AG09309 (cell line): ENCODE measurements at places on chromosomes 7 and 10.

- DNase-seq = no peak
Measured at GRCh38 chr7:50795253-50795652, 12.6 kb upstream of the GRB10 start.

DNA sequence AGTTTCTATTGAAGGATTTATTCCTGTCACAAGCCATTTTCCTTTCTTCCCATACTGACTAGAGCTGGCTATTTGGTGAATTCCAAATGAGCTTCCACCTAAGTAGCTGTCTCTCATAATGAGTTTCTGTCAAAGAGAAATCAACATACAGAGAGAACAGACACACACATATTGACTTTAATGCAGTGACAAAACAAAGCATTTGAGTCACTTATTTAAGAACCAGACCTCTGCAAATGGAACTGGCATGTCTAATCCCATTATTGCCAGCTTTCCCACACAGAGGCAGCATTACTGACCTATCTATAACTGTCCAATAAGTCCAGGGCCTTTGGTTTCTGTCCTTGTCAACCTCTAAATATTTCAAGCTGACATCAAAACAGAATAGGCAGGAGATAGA lies 179.3 kb upstream of the CSTF2T start:
- DNase-seq = no peak

- DNase-seq = no peak
Measured at GRCh38 chr10:132925614-132926013, 16.8 kb downstream of the CFAP46 start.

DNA sequence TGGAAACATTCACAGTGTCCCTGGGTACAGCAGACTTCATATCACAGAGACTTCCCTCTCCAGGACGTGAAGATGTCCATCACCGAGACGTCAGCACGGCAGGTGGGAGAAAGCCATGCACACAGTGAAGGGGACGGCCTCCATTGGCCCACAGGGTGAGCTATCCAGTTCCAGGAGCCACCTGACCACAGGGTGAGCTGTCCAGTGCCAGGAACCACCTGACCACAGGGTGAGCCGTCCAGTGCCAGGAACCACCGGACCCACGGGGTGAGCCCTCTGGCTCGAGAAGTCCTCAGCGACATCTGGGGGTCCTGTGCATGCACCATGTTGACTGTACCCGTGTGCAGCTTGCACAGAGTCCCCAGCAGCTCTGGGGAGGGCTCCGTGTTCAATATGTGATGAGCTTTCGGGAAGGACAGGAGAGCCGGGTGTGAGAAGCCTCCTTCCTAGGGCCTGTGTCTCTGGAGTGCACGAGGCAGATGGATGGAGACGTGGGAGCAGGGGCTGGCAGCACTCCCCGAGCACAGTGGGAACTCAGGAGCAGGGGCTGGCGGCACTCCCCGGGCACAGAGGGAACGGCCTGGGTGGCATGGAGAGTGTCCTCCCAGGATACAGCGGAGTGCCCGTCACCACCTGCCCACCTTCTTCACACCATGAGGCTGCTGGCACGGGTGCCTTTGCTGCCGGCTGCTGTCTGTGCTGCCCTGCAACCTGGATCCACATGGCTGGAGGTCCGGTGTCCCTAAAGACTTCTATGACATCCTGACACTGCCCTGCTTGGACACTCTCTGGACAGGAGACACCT lies 616.2 kb downstream of the DNAJB6 start:
- no peak for DNase-seq

GRCh38 chr10:90798482-90798881 lies 59.4 kb downstream of the HTR7 start:
- DNase-seq = no peak

DNA sequence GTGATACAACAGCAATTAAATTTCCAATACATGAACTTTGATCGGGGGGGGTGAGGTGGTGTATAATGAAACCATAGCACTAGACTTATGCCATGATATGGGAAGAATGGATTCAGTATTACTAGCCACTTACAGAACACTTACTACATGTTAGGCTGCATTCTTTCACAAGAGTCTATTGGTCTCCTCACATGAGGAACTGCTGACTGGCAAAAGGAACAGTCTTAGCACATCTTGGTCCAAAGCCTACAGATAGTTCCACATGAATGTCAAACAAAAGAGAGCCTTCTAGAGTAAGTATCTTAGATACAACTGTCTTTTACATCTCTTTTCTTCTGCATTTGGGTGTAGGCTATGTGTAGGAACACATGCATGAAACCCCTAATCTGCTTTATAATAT lies 115.9 kb upstream of the DNAJB12 start:
- DNase-seq = no peak

- no peak for DNase-seq
Measured at GRCh38 chr10:106424054-106424453, 740.5 kb downstream of the SORCS1 start.

DNA sequence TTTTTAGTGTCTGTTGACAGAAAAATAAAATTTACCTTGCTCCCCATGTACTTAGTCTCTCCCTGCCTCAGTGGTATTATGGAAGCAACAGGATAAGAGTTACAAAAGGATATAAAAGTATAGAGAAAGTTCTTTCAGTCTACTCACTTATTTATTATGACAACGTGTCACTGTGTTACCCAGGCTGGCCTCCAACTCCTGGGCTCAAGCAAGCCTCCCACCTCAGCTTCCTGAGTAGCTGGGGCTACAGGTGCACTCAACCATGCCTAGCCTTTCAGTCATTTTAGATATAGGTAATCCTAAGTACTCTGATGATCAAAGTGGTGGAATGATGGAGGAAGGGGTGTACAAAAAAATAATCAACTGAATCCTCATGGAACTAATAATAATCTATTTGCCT lies 215.2 kb upstream of the MKLN1 start:
- no peak for DNase-seq

GRCh38 chr7:37341033-37341630 lies 107.5 kb downstream of the ELMO1 start:
- no peak for DNase-seq

DNA sequence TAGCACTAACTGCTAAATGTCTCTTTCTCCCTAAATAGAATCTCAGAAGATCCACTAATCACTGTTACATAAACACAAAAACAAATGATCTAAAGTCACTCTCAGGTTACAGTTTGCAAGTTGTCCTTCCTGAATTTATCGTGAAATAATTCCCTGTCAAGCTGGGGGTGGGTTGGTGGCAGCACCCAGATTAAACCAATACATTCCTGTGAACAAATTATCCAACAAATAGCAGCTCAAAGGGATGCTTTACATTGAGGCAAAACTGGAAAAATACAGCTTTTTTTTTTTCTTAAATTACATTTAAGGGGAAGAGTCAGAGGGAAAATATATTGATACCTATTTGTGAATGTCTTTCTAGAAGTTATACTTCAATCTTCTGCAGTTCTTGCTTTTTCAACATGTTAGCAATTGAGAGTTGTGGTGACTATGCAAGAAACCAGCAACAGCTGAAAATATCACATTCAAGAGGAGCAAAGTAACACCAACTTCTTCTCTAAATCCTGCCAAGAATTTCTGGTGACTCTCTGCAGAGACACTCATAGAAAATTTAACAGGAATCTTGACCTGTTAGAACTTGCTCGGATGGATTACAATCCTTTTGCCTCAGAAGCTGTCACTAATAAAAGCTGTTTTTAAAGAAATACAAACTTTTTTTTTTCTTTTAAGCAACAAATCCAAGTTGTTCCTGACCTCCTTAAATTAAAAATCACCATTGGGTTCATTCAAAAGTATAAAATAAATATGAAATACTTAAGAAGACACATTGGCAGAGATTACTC lies 18.9 kb downstream of the LMOD2 start:
- peak; percentile 4 for DNase-seq

DNA sequence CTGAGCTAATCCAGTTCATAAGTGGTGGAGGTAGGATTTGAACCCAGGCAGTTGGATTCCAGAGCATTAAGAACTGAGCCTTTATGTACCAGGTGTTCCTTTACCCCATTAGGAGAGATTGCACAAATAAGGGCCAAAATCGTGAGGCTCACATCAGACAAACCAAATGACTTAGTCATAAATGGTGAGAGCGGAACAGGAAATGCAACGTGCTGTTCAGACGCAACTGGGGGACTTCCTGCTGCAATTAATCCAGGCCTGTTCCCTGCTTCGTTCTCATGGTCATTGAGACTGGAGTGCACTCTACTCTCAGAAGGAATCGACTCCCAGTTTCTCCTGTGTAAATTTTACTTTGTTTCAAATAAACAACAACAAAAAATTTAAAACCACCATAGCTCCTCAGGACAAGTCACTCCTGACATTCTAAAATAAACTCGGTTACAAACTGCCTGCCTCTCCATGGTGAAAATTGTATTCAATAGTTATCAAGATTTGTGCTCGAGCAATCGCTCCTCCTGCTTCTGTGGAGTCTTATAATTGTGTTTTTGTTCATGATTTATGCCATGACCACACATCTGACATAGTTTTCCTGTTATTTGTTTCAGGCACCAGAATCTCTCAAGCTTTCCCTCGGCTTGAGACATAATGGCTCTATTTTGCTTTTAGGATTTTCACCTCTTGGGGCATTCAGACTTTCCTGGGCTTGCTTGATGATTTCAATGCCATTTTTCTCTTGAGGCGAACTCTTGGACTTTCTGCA lies 115.3 kb upstream of the BMPER start:
- DNase-seq = no peak

GRCh38 chr10:123446449-123447156 lies 219.6 kb upstream of the GPR26 start:
- no peak for DNase-seq

DNA sequence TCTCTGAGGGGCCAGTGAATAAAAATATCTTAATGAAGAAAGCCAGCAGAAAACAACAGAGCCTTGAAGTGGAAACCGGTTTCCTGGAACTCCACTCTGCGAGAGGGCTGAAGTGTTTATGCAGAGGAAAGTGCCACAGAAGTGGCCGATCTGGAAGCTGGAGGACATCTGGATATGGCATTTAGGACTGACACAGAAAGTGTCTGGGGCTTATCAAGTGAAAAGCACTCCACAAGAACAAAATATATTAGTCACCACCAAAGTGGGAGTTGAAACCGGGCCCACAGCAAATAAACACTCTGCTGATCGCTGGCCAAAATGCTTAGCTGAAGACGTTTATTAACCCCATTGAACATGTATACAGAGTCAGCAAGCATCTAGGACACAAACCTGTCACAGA lies 7.8 kb downstream of the NOD1 start:
- DNase-seq = peak; percentile 65

GRCh38 chr10:51527522-51528219 lies 171.7 kb downstream of the CSTF2T start:
- DNase-seq = no peak

DNA sequence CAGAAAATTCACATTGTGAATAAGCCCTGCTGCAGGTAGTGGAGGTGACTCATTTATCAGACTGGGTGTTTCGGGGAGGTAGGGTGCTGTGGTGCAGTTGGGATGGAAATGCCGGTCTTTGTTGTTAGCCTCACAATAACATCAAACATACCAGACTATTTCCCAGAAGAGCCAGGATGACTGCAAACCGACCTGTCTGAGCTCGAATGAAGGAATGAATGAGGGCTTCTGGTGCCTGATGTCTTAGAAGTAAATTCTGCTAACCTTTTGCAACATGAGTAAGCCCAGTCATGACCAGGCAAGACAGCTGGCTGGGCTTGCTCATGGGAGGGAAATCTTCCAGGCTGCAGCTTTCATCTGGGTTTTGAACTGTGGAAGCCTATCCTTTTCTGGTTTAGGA lies 2.4 kb upstream of the VDAC2 start:
- peak; percentile 41 for DNase-seq

GRCh38 chr7:98285157-98286092 lies 3.9 kb downstream of the BRI3 start:
- DNase-seq = no peak

- no peak for DNase-seq
Measured at GRCh38 chr7:87507446-87507845, 32.0 kb upstream of the ABCB4 start.

DNA sequence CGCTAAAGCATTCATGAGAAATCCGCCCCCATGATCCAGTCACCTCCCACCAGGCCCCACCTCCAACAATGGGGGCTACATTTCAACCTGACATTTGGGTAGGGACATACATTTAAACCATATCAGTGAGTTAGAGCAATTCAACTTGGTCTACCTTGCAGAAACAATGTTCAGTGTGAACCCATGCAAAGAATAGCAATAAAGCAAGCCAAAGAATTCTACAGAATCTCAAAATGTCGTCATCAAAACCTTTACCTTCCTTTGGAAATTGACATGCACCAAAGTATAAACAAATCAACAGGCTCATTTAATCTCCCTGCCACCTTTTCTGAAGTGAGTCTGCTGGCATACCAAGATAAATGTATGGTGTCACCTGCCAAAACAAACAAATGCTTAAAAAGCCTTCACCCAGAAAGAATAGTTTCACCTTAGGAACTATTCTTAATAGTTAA lies 68.8 kb upstream of the ABLIM1 start:
- DNase-seq = no peak

GRCh38 chr10:93376372-93377293 lies 105.5 kb downstream of the MYOF start:
- peak; percentile 81 for DNase-seq

- no peak for DNase-seq
Measured at GRCh38 chr7:32062150-32062549, 8.1 kb downstream of the PDE1C start.

- DNase-seq = no peak
Measured at GRCh38 chr10:89653410-89653869, 8.4 kb upstream of the PANK1 start.

DNA sequence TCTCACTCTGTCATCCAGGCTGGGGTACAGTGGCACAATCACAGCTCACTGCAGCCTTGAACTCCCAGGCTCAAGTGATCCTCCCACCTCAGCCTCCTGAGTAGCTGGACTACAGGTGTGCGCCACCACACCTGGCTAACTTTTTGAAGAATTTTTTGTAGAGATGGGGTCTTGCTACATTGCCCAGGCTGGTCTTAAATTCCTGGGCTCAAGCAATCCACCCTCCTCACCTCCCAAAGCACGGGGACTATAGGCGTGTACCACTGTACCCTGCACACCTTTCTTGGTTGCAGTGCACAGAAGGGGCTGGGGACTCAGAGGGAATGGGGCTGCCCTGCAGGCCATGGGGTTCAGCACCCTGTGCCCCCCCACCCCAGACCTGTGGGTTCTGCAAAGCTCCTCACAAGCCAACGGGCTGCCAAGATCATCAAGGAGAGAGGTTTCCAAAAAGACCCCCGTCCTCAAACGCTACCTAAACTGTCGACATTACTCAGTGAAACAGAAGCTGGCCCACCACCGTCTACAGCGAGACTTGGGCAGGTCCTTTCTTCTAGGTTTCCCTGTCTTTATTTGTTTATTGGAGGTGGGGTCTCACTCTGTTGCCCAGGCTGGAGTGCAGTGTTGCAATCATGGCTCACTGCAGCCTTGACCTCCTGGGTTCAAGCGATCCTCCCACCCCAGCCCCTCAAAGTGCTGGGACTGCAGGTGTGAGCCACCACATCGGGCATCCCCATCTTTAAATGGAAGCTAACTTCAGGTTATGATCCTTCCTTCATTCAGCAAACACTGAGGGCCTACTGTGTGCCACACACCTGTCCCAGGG lies 26.6 kb upstream of the ELFN1 start:
- no peak for DNase-seq

DNA sequence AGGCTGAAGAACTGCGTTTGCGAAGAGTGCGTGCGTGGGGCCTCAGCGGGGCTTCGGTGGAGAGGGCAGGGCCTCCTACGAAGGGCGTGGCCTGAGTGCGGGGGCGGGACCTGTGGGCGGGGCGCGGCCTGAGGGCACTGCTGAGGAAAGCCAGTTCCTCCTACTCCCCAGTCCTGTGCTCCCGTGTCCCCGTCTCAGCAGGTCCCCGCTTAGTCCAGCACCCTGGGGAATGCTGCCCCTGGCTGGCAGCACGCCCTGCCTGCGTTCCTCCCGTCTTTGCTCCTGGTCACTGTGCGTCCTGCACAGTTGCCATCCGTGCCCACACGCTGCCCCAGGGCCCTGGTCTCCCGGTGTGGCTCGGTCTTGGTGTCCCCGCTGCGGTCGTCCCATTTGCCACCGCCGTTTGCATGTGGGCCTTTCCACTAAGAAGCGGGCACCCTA lies 177.1 kb downstream of the ZNF248 start:
- DNase-seq = no peak
